ENCODE measurements at places on chromosomes 5 and 9.

- no peak for DNase-seq
Measured at GRCh38 chr5:35233601-35234000, 3.3 kb upstream of the PRLR start.

GRCh38 chr9:101028346-101029314 is at the start of gene PLPPR1:
PLPPR1 (plus strand) TSS chr9:101028727.
- no peak for DNase-seq

DNA sequence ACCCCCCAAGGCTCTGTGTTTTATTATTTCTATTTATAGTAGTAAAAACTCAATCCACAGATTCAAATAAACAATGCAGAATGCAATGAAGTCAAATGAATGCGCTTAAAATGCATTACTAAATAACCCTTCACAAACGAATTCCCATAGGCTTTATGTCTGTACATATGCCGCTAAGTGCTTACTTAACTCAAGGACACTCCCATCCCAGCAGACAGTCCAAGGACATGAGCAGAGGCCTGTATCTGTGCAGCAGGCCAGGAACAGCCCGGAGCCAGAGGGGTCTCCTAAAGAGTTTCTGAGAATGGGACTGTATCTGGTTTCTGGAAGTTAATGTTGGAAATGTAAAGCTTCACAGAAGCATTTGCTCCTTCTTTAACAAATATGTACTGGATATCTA is 59.8 kb downstream of the MARCHF11 start:
- no peak for DNase-seq

DNA sequence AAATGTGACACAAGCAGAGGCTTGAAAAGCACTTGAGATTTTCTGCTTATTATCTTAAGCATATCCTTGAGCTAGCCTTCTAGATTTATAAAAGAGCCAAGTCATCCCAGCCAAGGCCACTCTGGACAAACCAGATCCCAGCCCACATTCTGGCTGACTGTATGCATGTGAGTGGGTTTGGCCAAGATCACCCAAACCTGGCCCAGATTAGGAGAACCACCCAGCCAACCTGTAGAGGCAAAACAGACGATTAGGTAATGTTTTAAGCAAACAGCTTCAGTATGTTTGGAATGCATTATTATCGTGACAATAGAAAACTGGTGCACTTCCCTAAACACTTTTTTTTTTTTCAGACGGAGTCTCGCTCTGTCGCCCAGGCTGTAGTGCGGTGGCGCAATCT is 151.9 kb downstream of the SPATA31D1 start:
- DNase-seq = no peak

DNA sequence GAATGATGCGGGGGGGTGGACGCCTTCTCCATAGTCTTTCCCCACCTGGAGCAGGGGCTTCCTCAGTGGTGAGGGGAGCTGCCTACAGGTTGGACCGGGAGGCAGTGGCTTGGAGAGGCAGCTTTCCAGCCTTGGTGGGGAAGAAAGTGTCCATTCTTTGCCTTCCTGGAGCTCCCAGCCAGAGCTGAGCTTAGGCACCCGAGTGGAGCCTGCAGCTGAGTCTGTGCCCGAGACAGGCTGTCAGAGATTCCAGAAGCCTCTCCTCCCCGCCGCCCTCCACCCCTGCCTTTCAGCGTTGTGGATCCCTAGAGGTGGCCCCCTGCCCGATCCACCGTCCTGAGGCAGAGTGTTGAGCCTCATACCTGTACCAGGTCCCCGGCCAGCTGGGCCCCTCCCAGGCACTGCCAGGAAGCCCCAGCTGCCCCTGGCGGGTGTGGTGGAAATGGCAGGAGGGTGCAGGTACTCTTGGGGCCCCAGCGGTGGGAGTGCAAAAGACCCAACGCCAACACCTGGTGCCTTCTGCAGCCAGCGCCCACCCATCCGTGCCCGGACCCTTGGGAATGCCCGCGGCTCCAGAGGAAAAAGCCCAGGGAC is 112.0 kb downstream of the RXRA start:
- no peak for DNase-seq

- DNase-seq = no peak
Measured at GRCh38 chr5:138468966-138469539, 3.8 kb downstream of the EGR1 start.

DNA sequence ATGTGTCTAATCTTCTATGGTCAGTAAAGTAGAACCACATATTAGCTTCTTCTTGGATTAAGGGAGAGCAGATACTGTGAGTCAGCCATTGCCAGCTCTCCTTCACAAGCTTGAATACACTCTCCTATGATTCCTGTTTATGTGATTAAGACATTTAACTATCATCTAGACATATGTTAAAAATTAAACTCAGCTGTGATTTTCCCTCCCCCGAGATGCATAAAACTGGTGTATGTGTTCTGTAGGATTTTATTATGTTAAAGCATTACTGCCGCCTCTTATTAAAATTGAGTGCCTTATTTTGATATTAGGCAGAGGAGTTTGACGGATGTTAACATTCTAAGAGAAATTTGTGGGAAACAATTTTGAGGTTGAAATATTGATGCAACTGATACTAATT is 114.6 kb downstream of the ACTBL2 start:
- no peak for DNase-seq

GRCh38 chr9:70046274-70047070 is 2.8 kb downstream of the MAMDC2 start:
- DNase-seq = no peak

DNA sequence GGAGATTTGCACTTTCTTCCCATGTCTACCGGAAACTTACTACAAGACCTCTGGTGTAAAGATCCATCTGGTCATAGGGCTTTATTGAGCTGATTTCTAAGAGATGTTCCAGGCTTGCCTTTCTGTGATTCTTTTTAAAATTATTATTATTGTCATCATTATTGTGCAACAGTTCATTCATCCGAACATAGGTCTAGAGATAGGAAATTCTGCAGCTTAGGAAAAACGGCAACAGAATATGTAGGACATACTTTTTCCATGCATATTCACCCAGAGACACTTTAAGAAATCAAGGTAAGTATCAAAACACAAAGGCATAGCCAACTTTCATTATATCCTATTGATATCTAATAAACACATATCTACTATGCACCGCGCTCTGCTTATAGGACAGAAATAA is 378.2 kb upstream of the KLF4 start:
- DNase-seq = no peak

- no peak for DNase-seq
Measured at GRCh38 chr5:113612060-113612496, 98.6 kb downstream of the YTHDC2 start.

GRCh38 chr5:156446526-156446925 is 119.6 kb downstream of the SGCD start:
- no peak for DNase-seq

- DNase-seq = no peak
Measured at GRCh38 chr5:175822225-175822624, 49.2 kb upstream of the CPLX2 start.
